ENCODE measurements at places on chromosomes 16 and 17.

DNA sequence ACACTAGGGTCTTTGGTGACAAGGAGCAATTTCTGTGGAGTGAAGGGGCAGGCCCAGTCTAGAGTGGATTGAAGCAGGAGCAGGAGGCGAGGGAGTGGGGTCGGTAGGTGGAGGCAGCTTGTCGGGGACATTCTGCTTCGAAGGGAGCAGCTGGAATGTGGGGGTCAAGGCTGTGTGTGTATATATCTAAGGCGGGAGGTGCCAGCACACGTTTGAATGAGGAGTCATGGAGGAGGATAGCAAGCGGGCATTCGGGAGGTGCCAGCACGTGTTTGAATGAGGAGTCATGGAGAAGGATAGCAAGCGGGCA is 17.7 kb downstream of the NT5M start:
- H3K27ac ChIP-seq: no peak overlapping the region
- no peaks in the 10 kb centered on the region for H3K36me3 ChIP-seq
- H3K27me3 ChIP-seq: no peaks in the 10 kb centered on the region
- H3K4me1 ChIP-seq: no peaks in the 10 kb centered on the region
- no peak overlapping the region for H3K4me3 ChIP-seq

GRCh38 chr16:54431997-54432896 is 145.7 kb upstream of the IRX3 start:
- DNase-seq: no peak
- H3K4me1 ChIP-seq: peaks cover 3% of the 10 kb centered on the region

GRCh38 chr16:17160285-17160853 is 310.4 kb downstream of the XYLT1 start:
- peaks cover 16% of the 10 kb centered on the region for H3K4me1 ChIP-seq
- H3K27ac ChIP-seq: no peak overlapping the region
- no peak for DNase-seq
- H3K4me3 ChIP-seq: peak overlapping the region; percentile 34

- no peaks in the 10 kb centered on the region for H3K36me3 ChIP-seq
- H3K27ac ChIP-seq: no peak overlapping the region
- H3K4me1 ChIP-seq: peaks cover 5% of the 10 kb centered on the region
- H3K27me3 ChIP-seq: no peaks in the 10 kb centered on the region
- DNase-seq: no peak
- no peak overlapping the region for H3K4me3 ChIP-seq
Observed at GRCh38 chr16:67104845-67105244, 4.9 kb upstream of the PHAF1 start.

DNA sequence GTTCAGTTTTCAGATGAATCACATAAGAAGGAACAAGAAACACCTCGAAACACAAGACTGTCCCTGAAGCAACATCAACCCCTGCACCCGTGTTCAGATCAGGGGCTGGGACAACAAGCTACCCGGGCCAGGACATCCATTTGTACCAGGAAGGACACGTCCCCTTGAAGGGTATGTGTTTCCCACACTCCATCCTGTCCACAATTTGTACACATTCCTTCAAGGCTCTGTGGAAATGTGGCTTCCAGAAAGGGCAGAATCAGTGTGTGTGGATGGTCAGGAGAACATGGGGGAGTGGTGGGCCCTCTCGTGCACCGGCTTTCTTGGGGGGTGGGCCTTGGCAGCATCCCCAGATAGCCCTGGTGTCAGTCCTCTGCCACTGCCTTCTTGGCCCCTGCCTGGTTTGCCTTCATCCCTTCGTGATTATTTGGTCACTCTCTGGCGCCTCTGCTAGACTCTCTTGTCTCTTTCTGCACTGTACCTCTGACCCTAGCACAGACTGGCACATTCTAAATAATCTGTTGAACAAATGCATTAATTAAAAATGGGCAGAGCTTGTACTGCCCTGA is 10.3 kb downstream of the KIFC3 start:
- H3K4me3 ChIP-seq: no peak overlapping the region
- no peak overlapping the region for H3K27ac ChIP-seq
- H3K27me3 ChIP-seq: no peaks in the 10 kb centered on the region
- H3K36me3 ChIP-seq: no peaks in the 10 kb centered on the region
- no peaks in the 10 kb centered on the region for H3K4me1 ChIP-seq

GRCh38 chr17:83082424-83082823 is 3.0 kb downstream of the METRNL start:
- no peak overlapping the region for H3K4me3 ChIP-seq
- no peak for DNase-seq
- H3K27ac ChIP-seq: no peak overlapping the region
- H3K27me3 ChIP-seq: peaks cover 11% of the 10 kb centered on the region
- no peaks in the 10 kb centered on the region for H3K36me3 ChIP-seq

DNA sequence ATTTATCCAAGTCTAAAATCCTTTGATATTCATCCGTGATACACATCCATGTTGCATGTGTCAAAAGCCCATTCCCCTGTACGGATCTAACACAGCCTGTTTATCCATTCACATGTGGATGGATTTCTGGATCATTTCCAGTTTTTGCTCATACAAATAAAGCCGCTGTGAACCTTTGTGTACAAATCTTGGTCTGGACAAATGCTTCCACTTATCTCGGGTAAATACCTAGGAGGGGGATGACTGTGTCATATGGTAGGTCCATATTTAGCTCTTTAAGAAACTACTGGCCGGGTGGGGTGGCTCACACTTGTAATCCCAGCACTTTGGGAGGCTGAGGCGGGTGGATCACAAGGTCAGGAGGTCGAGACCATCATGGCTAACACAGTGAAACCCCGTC is 6.3 kb upstream of the TBCD start:
- H3K4me1 ChIP-seq: no peaks in the 10 kb centered on the region
- no peak overlapping the region for H3K27ac ChIP-seq
- no peak overlapping the region for H3K4me3 ChIP-seq
- peaks cover 9% of the 10 kb centered on the region for H3K36me3 ChIP-seq
- DNase-seq: no peak
- H3K27me3 ChIP-seq: no peaks in the 10 kb centered on the region

DNA sequence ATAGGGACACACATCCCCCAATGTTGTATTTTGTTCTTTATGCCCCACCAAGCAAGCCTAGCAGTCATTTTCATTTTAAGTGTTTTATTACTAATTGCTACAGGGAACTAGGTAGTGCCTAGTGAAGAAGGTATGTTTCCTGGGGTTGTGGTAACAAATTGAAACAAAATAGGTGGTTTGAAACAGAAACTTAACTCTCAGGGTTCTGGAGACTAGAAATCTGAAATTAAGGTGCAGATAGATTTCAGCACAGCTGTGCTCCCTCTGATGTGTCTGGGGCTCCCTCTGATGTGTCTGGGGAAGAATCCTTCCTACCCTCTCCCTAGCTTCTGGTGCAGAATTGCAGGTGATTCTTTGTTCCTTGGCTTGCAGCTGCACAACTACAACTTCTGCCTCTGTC is 390.1 kb downstream of the ZFHX3 start:
- H3K36me3 ChIP-seq: no peaks in the 10 kb centered on the region
- DNase-seq: no peak
- H3K27ac ChIP-seq: no peak overlapping the region
- H3K4me1 ChIP-seq: no peaks in the 10 kb centered on the region
- no peak overlapping the region for H3K4me3 ChIP-seq

DNA sequence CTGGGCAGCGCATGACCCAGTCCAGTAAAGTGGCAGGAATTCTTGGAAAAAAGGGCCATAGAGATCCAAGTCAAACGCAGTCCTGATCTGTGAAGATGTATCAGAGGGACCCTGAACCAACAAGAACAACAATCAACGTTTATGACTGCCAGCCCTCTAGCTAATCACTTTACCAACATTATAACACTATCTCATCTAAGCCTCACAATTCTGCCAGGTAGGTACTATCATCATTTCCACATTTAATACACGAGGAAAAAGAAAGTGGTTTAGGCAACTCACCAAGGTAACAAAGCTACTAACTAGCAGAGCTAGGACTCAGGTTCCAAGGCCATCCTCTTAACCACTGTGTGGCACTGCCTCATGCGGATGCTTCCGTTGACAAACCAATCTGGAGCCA is 28.1 kb downstream of the TEX2 start:
- no peak overlapping the region for H3K27ac ChIP-seq
- no peaks in the 10 kb centered on the region for H3K27me3 ChIP-seq
- no peak for DNase-seq
- H3K36me3 ChIP-seq: no peaks in the 10 kb centered on the region
- H3K4me1 ChIP-seq: peaks cover 11% of the 10 kb centered on the region

DNA sequence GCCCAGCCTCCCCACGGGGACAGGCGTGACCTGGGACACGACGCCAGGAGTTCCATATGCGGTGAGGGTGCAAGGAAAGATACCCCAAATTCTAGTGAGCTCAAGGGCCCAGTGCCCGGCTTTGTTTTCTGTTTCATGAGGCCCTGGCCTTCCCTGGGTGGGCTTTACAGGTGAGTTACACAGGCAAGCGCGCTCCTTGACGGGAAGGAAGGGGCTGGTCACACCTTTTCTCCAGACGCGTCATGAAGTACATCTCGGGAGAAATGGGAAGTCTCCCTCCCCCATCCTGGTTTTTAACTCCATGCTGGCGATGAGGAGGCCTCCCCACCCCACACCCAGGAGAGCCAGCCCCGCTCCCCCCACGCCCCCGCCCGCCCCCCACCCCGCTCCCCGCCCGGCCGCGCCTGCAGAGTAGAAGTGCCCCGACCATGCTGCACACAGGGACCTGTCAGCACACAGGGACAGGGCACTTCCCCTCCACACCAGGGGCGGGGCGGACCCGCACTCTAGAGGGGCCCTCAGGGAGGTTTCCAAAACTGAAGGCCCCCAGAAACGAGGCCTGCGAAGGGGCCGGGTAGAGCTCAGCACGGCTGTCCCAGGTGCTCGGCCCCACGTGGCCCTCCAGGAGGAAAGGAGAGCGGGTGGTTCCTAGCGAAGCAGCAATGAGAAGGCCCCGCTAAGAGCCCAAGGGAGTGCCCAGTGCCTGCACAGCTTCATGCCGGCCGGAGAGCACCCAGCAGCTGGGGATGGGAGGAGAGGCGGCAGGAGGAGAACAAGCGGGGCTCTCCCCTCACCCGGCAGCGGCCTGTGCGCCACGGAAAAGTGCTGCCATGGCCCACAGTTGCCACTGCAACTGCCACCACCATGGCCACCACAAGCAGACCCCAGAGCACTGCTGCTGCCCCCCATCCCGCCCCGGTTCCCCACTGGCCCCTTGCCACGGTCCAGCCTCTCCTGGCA is 7.7 kb downstream of the CYB561 start:
- no peaks in the 10 kb centered on the region for H3K4me1 ChIP-seq
- no peaks in the 10 kb centered on the region for H3K27me3 ChIP-seq
- H3K36me3 ChIP-seq: no peaks in the 10 kb centered on the region
- H3K27ac ChIP-seq: no peak overlapping the region

- H3K4me1 ChIP-seq: no peaks in the 10 kb centered on the region
- H3K4me3 ChIP-seq: no peak overlapping the region
- no peaks in the 10 kb centered on the region for H3K36me3 ChIP-seq
- no peak for DNase-seq
Observed at GRCh38 chr16:82248677-82249076, 78.7 kb upstream of the MPHOSPH6 start.

GRCh38 chr16:74465851-74466685 is 44.8 kb upstream of the CLEC18B start:
- no peak for DNase-seq
- peaks cover 29% of the 10 kb centered on the region for H3K36me3 ChIP-seq
- H3K27ac ChIP-seq: no peak overlapping the region
- H3K27me3 ChIP-seq: no peaks in the 10 kb centered on the region
- H3K4me3 ChIP-seq: no peak overlapping the region
- no peaks in the 10 kb centered on the region for H3K4me1 ChIP-seq

GRCh38 chr17:17018612-17019429 is 23.4 kb upstream of the MPRIP start:
- no peaks in the 10 kb centered on the region for H3K27me3 ChIP-seq
- no peak overlapping the region for H3K27ac ChIP-seq
- no peaks in the 10 kb centered on the region for H3K4me1 ChIP-seq
- H3K36me3 ChIP-seq: no peaks in the 10 kb centered on the region

DNA sequence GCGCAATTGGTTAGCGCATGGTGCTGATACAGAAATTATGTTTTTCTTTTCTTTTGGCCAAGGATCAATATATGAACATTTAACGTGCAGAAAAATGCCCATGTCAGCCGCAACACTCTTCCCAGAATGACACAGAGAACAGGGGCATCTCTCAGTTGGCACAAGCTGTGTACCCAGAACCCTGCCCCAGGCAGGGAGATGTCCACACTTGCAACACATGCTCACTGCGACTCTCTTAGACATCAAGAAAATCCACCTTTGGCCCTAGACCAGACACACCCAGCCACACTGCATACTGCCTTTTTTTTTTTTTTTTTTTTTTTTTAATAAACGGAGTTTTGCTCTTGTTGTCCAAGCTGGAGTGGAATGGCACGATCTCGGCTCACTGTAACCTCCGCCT is 17.0 kb downstream of the PITPNA start:
- H3K4me3 ChIP-seq: no peak overlapping the region
- no peaks in the 10 kb centered on the region for H3K4me1 ChIP-seq
- H3K27ac ChIP-seq: no peak overlapping the region
- peaks cover 5% of the 10 kb centered on the region for H3K36me3 ChIP-seq

GRCh38 chr16:4383591-4384444 is 12.2 kb downstream of the VASN start:
- H3K4me3 ChIP-seq: no peak overlapping the region
- no peak overlapping the region for H3K27ac ChIP-seq
- H3K4me1 ChIP-seq: peaks cover 4% of the 10 kb centered on the region
- H3K36me3 ChIP-seq: peaks cover 18% of the 10 kb centered on the region

DNA sequence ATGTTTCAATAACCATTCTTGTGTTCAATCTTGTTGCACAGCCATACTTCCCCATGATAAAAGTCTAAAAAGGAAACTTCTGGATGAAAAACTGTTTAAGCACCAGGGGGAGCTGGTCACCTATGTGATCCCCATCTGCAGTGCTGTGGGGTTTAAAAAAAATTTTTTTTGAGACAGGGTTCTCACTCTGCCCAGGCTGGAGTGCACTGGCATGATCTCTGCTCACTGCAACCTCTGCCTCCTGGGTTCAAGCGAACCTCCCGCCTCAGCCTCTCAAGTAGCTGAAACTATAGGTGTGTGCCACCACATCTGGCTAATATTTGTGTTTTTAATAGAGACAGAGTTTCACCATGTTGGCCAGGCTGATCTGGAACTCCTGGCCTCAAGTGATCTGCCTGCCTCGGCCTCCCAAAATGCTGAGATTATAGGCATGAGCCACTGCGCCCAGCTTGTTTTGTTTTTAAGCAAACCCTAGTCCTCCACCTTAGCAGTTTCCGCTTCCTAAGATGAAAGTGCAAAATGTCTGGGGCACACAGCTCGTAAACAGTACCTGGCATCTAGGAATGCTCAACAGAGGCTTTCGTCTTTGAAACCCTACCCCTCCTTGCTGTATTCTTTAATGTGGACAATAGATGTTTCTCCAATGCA is 25.4 kb downstream of the DNAJA2 start:
- H3K36me3 ChIP-seq: no peaks in the 10 kb centered on the region
- H3K27ac ChIP-seq: no peak overlapping the region
- no peaks in the 10 kb centered on the region for H3K27me3 ChIP-seq

DNA sequence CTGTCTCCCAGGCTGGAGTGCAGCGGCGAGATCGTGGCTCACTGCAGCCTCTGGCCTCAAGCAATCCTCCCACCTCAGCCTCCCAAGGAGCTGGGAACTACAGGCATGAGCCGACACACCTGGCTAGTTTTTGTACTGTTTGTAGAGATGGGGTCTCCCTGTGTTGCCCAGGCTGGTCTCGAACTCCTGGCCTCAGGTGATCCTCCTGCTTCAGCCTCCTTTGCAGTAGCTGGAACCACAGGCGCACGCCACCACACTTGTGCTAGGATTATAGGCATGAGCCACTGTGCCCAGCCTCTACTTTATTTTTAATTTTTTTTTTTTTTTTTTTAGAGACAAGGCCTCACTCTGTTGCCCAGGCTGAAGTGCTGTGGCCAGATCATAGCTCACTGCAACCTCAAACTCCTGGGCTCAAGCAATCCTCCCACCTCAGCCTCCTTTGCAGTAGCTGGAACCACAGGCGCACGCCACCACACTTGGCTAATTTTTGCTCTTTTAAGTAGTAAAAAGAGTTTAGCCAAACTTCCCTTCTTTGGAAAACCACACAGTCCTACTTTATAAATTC is 4.4 kb downstream of the NTAN1 start:
- H3K36me3 ChIP-seq: no peaks in the 10 kb centered on the region
- no peak overlapping the region for H3K27ac ChIP-seq
- DNase-seq: no peak
- H3K27me3 ChIP-seq: no peaks in the 10 kb centered on the region

Data from H1 (cell line).